ENCODE measurements at places on chromosomes 1 and 21.

- no peak for DNase-seq
Observed at GRCh38 chr1:63828322-63829044, 54.7 kb downstream of the ROR1 start.

- no peak for DNase-seq
Observed at GRCh38 chr1:9249534-9250410, 15.2 kb downstream of the H6PD start.

- no peak for DNase-seq
Observed at GRCh38 chr1:29444081-29444715, 207.9 kb downstream of the PTPRU start.

DNA sequence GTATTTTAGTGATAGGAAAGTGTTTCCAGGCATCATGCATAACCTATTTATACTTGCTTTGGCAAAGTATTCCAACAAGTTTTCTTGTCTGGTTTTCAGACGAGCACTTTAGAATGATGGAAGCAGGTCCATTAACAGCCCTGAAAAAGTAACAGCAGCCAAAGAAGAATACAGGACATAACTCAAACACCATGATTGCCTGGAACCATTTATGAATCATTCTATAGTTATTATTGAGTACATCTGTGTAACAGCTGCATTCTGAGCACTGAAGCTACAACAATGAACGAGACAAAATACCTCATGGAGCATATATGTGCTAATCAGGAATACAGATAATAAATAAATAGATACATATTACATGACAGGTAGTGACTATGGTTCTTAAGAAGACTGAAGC lies 12.6 kb downstream of the IL10RB start:
- DNase-seq, result no peak

DNA sequence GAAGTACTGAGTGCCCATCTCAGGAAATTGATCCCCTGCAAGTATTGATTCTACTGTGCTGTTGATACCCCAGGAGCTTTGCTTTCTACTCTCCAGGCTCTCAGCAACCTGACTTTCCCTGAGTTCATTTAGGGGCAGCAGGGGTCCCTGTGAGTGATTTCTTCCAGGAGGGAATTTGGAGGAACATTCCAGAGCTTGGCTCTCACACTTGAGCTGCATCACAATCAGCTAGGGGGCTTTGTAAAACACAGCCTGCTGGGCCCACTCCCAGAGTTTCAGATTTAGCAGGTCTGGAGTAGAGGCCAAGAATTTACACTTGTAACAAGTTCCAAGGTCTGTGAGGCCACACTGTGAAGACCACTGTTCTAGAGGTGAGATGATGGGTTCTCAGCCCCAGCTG lies 16.1 kb upstream of the ACTL8 start:
- DNase-seq, result no peak

Data from stimulated activated CD4-positive, alpha-beta T cell treated with anti-CD3 and anti-CD28 coated beads, Interleukin-1b, Interleukin-23, amount 100 ng/mL, for 1 hour (primary cell).